ENCODE measurements at places on chromosomes 6 and 20.

- DNase-seq = peak; percentile 59
Measured at GRCh38 chr6:44078827-44079671, 48.2 kb downstream of the MRPL14 start.

- no peak for DNase-seq
Measured at GRCh38 chr20:10924644-10925201, 250.9 kb upstream of the JAG1 start.

DNA sequence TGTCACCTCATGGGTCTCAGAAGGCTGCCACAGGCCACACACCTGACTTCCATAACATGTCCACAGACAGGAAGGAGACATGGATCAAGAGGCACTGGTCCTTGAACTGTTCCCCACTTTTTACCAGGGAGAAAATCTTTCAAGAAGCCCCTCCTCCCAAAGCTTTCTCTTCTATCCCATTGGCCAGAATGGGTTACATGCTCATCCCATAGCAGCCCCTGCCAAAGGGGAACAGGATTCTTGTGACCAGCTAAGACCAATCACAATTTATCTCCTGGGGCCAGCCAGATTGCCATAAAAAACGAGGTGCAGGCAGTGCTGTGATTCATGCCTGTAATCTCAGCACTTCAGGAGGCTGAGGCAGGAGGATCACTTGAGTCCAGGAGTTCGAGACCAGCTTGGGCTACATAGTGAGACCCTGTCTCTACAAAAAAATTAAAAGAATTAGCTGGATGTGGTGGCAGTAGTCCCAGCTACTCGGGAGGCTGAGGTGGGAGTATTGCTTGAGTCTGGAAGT is 59.4 kb downstream of the TMEM242 start:
- DNase-seq = no peak

DNA sequence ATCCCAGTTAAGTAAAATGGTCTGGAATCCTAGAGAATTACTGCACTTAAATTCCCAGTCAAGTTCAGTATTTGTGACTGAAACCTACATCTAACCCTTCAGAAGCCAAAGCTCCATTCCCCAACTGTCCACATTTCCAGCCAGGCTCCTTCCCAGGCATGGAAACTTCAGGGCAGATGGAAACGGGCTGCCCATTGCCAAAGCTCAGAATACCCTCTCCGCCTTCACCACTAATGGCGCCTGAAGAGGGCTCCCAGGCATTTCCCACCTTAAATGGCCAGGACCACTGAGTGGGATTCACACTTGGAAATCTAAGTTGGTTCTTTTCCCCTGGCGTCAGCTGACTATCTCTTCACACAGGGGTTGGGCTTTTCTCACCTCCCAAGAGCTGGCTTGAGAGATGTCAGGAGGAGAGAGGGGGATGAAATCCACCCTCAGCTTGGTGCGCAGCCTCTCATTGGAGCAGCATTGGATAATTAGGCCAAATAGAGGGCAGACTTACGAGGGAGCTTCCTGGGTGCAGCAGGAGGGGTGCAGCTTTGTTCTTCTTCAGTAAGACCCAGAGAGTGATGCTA is 82.9 kb downstream of the ANKRD60 start:
- no peak for DNase-seq

GRCh38 chr6:144952456-144953240 is 667.5 kb downstream of the UTRN start:
- DNase-seq = no peak

GRCh38 chr6:104162036-104162669 is 697.6 kb downstream of the HACE1 start:
- DNase-seq = no peak

- no peak for DNase-seq
Measured at GRCh38 chr20:973785-974194, 28.3 kb downstream of the RSPO4 start.

DNA sequence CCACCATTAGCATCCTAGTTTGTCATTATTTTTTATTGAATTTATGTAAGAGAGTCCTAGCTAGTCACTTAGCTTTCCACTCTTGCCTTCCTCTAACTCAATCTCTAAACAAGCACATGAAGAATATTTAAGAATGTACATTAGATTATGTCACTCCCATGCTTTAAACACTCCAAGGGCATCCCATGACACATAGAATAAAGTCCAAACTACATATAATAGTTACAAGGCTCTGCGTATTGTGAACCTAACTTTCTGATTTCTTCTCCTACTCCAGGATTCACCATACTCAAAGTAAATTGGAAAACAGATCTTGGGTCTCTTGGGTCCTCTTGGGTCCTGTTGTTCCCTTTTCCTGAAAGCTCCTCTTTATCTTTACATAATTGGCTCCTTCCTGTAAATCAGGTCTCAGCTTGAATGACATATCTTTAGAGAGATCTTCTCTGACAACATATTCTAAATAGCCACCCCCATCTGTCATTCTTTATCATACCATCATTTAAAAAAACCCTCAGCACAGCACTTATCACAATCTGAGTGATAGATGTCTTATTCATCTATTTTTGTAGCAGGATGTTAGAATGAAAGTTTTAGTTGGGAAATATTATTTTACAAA is 1042.4 kb upstream of the FLRT3 start:
- DNase-seq = no peak

- DNase-seq = no peak
Measured at GRCh38 chr6:28867086-28867409, 56.7 kb downstream of the TRIM27 start.

- DNase-seq = no peak
Measured at GRCh38 chr6:66421570-66421969, 714.5 kb upstream of the EYS start.

DNA sequence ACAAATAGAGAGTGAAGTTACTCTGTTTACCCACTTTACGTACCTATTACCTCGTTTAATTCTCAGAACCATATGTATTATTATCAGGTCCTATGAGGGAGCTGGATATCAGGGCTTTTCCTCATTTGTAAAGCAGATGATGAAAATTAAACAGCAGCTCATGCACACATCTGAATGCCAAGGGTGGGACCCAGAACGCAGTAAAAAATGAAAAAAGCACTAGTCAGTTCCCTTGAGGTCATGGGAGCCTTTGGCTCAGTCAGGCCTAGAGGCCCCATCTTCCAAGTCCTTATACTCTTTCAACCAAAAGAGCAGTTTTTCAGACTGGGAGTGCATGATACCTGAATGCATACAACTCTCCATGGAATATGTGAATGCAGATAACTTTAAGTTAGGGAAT is 23.0 kb downstream of the B3GAT2 start:
- no peak for DNase-seq

- no peak for DNase-seq
Measured at GRCh38 chr6:21332660-21333059, 260.9 kb upstream of the SOX4 start.

Measured in stimulated activated CD8-positive, alpha-beta memory T cell treated with anti-CD3 and anti-CD28 coated beads, Interleukin-15, amount 100 ng/mL, for 1 hour (primary cell).